ENCODE measurements at places on chromosomes 4 and X.

DNA sequence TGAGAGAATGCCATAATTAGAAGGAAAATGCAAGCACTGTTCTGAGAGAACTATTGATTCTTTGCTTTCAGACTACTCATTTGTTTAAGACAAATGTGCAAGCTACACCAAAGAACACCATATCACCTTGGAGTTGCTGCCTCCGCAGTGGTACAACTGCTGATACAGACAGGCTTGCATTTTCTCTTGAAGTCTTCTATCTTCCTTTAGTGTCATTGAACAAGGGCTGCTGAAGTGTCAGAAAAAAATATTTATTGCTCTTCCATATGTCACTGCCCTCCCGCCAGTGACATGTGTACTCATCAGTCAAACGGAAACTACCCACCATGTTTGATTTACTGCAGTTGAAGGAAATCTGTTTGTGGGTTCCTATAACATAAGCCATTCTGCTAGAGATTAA is 318.3 kb upstream of the MAGEB18 start:
- no peak for DNase-seq

- no peak for DNase-seq
These were observed 48.5 kb downstream of the FSTL5 start for GRCh38 chr4:162115333-162115732.

DNA sequence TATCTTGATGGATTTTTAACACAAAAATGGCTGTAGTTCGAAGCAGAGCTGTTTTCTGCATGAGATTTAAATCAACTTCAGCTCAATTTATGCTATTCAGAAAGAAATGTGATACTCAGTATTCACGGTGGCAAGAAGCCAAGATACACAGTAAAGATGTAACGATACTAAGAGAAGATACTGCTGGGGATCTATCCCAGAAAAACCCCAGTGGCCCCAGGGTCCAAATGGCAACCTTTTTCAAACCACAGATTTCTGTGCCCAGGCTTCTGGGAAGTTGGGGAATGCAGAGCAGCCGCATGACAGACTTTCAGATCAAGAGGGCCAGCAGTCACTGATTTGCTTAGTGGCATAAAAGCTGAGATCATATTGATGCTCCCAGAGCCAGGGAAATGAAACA is 353.9 kb downstream of the AFF2 start:
- no peak for DNase-seq

- no peak for DNase-seq
These were observed 72.1 kb downstream of the IDS start for GRCh38 chrX:149433051-149433450.

GRCh38 chrX:30910124-30910860 is 21.2 kb upstream of the TAB3 start:
- DNase-seq = no peak

- DNase-seq = no peak
These were observed 492.9 kb downstream of the INPP4B start for GRCh38 chr4:142353149-142353738.

DNA sequence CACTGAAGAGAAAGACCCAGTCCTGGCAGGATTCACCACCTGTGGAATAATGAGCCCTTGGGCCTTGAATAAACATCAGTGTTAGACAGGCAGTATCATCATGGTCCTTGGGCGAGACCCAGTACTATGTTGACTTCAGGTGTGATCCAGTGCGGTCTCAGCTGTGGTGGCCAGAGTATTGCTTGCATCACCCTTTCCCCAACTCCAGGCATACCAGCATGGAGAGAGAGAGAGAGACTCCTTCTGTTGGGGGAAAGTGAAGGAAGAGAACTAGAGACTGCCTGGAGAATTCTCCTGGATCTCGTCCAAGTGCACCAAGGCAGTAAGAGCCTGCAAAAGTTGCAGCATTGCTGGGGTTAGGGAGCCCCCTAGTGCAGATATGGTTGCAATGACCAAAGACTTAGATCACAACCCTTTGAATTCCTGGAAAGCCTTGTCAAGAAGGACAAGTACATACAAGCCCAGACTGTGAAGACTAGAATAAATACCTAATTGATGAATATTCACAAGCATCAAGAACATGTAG is 61.1 kb upstream of the VAMP7 start:
- DNase-seq = no peak

DNA sequence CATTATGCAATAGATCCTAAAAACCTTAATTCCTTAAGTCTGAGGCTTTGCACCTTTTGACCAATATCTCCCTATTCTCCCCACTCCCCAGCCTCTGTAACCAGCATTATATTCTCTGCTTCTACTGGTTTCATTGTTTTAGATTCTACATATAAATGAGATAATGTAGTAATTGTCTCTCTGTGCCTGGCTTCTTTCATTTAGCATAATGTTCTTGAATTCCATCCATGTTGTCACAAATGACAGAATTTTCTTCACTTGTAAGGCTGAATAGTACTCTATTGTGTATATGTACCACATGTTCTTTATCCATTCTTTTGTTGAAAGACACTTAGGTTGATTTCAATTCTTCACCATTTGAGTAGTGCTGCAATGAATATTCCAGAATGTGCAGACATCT is 66.0 kb downstream of the MAGEC1 start:
- DNase-seq = no peak

DNA sequence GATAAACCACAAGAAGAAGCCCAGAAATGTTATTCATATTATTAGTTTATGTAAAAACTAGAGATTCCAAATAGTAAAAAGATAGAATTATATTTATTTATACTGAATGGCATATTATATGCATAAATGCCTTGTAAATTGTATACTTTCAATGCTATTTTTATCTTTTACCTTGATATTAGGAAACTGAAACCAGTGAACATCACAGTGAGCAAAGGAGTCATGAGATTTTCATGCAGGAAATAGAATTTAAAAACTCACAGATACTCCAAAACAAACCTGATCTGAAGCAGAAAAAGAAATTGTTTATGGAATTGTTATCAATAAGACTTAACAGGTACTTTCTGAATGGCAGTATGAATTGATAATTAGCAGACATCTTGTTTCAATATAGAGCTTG is 207.3 kb upstream of the CENPE start:
- DNase-seq = no peak

- DNase-seq = no peak
These were observed 7.1 kb downstream of the TASL start for GRCh38 chrX:30570505-30570904.

DNA sequence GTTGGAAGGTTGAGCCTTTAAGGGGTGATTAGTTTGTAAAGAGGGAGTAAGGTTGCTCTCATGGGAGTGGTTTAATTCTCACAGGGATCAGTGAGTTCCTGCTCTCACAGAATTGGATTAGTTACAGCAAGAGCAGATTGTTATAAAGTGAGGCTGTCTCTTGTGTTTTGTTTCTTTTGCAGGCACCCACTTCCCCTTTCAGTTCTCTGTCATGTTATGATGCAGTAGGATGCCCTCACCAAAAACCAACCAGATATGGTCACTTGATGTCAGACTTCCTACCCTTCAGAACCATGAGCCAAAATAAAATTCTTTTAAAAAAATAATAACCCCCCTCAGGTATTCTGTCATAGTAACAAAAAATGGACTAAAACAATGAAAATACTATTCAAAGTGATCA is 19.9 kb upstream of the IGSF1 start:
- DNase-seq = no peak

GRCh38 chr4:54945838-54946237 is 179.6 kb downstream of the KDR start:
- DNase-seq = no peak

DNA sequence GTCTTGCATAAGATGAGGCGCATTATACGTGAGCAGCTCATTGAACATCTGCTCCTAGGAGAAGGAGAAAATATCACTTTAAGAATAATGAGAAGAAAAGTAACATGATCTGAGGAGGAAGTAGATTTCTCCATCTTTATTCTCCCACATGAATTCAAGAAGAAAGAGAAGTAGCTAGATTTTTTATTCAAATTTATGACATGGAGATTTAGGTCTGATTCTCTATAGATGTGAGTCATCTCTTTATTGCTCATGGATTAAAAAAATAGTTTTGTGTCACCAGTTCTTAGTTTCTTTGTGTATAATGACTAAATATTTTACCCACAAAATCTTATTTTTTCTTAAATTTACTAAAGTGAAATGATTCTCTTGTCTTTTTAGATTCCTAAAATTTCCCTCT is 40.4 kb downstream of the HPGDS start:
- DNase-seq = no peak

DNA sequence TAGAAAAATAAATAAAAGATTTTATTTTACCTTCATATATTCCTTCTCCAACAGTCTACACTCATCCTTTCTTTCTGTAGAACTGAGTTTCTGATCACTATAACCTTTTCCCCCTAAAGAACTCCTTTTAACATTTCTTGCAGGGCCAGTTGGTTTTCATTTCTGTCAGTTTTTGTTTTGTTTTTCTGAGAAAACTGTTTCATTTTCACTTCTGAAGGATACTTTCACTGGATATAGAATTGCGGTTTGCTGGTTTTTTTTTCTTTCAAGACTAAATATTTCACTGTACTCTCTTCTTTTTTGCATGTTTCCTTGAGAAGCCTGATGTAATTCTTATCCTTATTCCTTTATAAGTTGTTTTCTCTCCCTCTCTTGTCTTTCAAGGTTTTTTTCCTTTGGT is 90.4 kb upstream of the EOLA2 start:
- DNase-seq = no peak

DNA sequence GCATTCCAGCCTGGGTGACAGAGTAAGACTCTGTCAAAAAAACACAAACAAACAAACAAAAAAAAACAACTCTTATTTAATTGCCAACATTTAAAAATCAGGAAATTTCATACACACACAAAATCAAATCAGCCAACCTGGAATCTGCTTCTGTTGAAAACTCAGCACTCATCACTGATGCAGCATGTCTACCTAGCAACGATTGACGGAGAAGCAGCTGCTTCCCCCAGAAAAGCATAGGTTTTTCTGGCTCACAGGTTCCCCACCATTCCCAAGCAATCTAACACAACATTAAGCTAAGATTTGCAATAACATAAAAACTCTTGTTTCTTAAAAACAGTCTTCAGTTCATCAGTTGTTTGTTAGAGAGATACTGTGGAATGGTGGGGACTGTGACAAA is 143.6 kb downstream of the DHX15 start:
- DNase-seq = no peak

DNA sequence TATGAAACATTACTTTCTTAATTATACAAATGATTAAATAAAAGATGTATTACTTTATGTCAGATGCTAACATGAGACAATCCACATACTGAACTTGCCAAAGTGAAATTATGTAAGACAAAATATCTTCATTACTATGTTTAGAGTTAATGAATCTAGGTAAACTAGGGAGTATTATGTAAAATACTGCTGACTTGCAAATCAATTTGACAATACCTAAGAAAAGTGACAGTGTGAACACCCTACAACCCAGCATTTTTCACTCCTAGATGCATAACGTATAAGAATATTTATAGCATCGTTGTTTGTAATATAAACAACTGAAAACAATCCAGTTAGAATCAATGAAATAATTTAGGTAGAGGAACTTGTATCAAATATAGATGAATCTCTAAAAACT is 546.3 kb downstream of the MAGEB5 start:
- DNase-seq = no peak

GRCh38 chrX:35809781-35810180 is 11.6 kb downstream of the MAGEB16 start:
- DNase-seq = no peak

DNA sequence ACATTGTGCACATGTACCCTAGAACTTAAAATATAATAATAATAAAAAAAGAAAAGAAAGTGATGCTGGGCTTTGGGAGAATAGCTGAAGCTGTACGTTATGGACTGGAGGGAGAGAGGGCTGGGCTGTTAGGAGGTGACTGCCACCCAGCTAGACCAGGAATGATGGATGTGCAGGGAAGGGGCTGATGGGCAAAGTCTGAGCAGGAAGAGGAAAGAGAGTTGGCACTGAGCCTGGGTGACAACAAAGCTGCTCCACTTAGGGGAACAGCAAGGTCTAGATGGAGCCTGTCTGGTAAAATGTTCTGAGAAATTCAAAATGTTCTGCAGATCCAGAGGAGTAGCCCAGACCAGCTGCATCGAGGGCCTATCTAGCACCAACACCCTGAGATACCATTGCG is 32.3 kb downstream of the MED28 start:
- DNase-seq = no peak

GRCh38 chrX:140733766-140734342 is 24.3 kb downstream of the LINC00632 start:
- DNase-seq = peak; percentile 2

GRCh38 chr4:106238820-106239420 is 77.1 kb downstream of the TBCK start:
- no peak for DNase-seq

GRCh38 chr4:77636902-77637301 is 31.3 kb downstream of the CXCL13 start:
- DNase-seq = no peak

DNA sequence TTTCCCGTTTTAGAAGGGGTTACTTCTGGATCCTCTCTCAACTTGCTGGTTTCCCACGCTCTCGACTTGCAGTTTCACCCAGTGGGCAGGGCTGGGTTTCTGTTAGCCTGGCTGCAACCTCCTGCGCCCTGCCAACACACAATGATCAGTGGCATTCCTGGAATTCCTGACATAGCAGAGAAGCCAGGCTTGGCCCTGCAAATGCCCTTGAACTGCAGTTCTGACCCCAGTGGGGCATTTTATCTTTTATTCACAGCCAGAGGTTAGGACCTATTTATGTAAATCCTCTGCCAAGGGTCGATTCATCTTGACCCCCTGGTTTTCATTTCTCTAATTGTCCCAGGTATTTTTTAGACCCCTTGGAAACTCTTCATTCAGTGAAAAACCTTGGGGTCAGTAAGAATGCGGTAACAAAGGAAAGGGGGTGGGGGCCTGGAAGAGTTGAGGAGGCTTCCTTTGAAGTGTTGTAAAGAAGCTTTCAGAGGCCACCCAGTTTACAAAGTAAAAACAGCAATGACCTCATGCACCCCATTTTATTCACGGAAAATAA is 217.6 kb downstream of the ZNF674 start:
- DNase-seq = no peak

- DNase-seq = no peak
These were observed 5.2 kb upstream of the GRPEL1 start for GRCh38 chr4:7073059-7073458.

DNA sequence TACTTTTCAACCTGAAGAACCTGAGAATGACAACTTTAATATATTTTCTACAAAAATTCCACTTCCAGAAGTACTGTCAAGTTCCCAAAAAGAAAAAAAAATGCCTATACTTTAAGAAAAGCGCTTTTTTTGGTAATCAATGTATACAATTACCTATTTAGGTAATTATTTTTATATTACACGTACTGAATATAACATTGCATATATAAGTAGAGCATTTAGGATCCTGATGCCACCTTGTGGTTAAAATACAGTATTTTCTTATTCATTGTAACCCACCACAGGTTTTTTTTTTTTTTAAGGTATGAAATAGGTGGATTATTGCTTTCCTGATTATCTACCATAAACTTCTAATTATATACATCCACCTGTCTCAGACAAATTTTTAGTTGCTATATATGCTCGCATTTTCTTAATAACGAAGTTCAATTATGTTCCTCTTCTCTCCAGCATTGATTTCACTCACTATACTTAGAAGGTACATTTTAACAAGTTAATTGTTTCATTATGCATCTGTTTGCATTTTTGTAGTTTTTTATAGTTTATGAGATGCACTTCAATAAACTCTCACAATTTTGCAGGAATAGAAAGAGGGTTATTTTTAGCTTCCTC is 5.2 kb downstream of the MAP9 start:
- DNase-seq = no peak
